ENCODE measurements at places on chromosomes 12 and 14.
A peak's percentile ranks its signal among the peaks of the same experiment; 100 is the strongest.

DNA sequence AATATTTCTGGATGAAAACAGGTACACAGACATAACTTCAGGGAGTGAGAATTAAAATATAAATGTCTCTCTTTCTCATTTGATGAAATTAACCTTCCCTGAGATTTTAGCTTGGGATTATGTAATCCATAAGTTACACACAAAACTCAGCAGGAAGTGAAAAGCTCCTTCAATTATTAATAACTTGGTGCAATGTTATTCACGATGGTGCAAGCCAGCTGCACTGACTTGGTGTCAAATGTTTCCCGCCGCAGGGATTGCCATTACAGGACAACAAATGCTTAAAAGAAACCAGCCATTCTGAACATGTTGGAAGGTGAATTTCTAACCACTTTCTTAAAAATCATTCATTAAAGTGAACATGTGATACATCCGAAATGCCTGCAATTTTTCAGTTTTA lies 250.4 kb downstream of the FOXN3 start:
- DNase-seq: no peak

GRCh38 chr12:60394665-60395064 lies 798.8 kb downstream of the SLC16A7 start:
- no peak for DNase-seq

GRCh38 chr14:102554821-102555819 lies 37.3 kb upstream of the RCOR1 start:
- DNase-seq: peak; percentile 49

DNA sequence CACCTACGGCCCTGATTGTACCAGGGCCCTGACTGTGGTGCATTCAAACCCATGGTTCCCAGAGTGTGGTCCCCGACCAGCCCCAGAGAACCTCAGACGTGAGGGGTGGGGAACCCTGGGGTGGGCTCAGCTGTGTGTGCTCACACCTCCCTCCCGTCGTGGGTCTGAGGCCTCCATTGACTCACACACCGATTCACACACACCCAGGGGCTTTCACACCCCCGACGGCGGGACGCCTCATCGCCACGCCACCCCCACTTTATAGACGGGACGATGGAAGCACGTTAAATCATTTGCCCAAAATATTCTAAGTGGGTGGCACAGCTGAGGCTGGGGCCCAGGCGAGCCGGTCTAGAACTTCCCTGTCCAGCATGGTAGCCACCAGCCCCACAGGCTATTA lies 3.4 kb upstream of the FBRSL1 start:
- DNase-seq: no peak

GRCh38 chr14:60288279-60288678 lies 39.3 kb downstream of the PPM1A start:
- no peak for DNase-seq

- no peak for DNase-seq
These were observed 32.0 kb upstream of the SOCS2 start for GRCh38 chr12:93540466-93540865.

DNA sequence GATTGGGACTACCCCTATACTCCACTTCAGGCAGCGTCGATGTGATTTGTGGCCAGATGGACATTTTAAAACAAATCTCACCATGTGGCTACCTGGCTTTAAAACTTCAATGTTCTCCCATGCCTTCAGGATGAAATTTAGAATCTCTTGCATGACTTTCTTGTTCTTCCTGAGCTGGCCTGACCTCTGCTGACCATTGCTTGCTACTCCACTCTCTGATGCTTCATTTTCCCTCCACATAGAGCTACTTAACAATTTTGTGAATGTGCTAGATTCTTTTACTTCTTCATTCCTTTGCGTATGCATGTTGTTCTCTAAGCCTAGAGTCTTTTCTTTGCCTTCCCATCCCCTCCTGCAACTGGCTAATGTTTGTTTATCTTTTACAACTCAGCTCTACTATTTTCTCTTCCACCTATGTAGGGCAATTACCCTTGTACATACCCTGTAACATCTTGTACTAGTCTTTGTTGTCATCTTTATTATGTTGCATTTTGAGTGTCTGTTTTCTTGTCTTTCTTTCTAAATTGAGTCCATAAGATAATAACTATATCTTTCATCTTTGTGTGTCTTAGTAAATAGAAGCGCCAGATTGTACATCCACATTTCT lies 41.2 kb downstream of the YLPM1 start:
- DNase-seq: peak; percentile 26

DNA sequence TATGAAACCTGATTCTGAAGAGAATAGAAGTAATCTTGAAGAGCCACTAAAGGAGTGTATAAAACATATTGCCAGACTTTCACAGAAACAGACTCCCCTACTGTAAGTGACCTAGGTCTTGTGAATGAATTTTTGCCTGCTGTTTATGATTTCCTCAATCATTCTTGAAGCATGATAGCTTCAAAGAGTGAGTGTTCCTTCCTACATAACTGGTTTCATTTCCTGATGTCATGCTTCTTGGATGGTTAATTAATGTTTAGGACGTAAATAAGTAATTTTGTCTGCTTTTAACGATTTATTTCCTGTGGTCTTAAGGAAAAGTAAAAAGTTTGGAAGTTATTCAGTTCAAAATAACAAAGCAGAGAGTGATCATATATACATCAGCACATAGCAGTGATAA lies 129.8 kb downstream of the PIK3C2G start:
- no peak for DNase-seq

All from CD4-positive, alpha-beta T cell treated with Interleukin-2 at 100 ng/mL for 4 hours (primary cell).